ENCODE measurements at places on chromosomes 3 and 15. TPM values are rescaled to one million over a fixed set of nuclear protein-coding genes. Genes with fewer than 3 reads are reported as not detected.
A peak's percentile ranks its signal among the peaks of the same experiment; 100 is the strongest.

The SYNPR gene
- 0.10 TPM for polyA plus RNA-seq

The STXBP5L gene
- polyA plus RNA-seq = 0.10 TPM

The OR4M2 gene
- not detected for polyA plus RNA-seq

The SCAMP5 gene
- 12.5 TPM for polyA plus RNA-seq

The ROPN1 gene
- 0.32 TPM for polyA plus RNA-seq

The FANCD2OS gene
- polyA plus RNA-seq = not detected

DNA sequence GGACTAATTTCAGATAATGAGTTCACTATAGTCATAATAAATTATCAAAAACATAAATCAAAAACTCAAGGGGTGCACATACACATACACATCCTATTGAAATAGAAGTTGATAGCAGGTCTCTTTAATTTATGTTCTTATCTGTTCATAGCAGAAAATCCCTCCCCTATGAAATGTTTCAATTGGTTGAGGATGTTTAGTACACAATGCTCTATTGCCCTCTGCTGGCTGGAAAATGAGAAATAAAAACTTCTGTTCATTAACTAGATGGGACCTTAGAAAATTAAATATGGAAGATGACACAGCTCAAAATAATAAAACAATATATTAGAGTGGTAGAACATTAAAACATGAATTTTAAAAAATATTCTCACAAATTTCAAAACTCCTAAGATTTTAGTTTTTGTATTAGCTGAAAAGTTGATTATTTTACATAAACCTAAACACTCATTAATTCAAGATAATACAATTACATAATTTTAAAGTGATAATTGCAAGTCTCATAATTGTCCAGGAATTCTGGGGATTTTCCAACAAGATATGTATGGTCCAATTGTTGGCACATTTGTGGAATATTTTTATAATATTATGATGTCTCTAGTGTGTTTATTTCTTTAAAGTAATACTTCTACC is 735.0 kb downstream of the ROBO1 start:
- peak; percentile 52 for DNase-seq

- no peak for DNase-seq
Measured at GRCh38 chr15:31307270-31308184, 19.1 kb upstream of the KLF13 start.

DNA sequence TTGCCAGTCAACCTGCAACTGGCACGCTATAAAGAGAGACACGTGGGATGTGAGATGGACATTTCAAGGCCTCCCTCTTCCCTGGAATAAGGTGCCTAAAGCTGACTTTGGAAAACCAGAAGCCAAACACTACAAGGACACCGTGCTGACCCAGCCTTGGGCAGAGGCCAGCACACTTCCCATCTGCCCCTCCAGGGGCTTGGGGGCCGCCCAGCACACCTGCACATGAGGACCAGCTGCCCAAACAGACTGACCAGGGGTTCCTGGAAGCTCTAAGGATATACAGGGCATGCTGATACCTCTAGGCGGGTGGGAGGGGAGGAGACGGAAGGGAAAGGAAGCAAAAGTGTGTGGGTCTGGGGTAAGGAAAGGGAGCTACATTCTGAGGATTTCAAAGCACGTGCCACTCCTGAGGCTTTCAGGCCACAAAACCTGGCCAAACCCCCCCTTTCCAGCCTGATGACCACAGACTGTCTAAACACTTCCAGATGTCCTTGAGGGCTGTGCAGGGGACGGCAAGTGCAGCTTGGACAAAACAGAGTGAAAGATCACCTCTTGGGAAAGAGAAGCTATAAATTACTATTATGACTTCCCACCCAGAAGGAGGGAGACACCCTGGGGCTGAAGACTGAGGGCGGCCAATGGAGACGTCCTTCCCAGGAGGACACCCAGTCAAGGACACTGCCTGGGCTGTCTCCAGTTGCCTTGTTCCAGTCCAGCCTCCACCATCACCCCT is 57.9 kb downstream of the ADCY5 start:
- DNase-seq = no peak

- no peak for DNase-seq
Measured at GRCh38 chr15:85142312-85142711, 160.7 kb downstream of the PDE8A start.

DNA sequence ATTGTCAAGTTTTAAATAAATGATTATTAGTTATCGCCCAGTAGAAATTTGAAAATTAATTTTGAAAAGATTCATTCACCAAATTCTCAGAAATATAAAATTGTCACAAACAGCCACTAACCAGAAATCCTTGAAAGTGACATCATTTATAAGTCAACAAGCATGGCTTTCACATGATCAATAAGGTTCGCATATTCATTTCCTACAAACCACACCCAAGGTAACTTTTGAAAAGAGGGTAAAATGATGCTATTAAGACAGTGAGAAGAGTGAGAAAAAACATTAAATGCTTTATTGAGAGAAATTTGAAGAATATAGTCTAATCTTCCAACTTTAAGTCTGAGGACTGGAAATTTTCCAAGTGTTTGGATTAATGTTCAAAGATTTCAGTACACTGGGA is 263.6 kb upstream of the ALCAM start:
- DNase-seq = no peak

- no peak for DNase-seq
Measured at GRCh38 chr15:91844341-91844740, 9.2 kb upstream of the SLCO3A1 start.

DNA sequence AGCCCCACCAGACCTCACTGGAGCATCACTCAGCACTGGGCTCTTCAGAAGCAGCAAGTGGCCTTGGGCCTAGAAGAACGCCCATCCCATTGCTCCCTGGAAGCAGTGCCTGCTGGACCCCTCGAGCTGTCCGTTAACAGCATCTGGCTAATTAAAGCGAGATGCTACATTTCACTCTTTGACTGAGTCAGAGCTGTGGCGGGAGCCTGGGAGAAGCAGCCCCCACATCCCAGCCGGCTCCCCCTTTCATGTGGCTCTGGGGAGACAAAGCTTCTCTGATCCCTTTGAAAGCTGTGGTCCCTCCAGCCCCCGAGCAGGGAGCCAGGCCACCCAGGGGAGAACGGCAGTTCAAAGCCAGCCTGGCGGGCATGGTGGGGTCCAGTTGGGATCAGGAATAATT is 103.7 kb downstream of the MEGF11 start:
- no peak for DNase-seq

DNA sequence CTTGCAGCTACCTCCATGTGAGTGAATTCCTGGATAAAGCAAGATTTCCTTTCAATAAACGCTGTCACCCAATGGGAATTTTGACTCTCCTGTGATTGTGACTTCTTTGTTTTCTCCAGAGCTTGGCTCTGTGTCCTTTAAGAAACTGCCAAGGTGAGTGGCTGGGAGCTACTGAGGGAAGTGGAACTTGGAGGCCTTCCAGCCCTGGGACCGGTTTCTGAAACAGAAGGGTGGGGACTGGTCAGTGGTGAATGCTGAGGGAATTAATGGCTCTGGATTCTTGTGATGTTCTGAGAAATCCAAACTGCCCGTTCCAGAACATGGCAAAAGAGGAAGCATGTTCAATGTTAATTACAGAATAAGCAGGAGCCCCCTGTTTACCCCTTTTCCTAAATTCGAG is 41.1 kb upstream of the MYZAP start:
- DNase-seq = no peak

- DNase-seq = no peak
Measured at GRCh38 chr3:124628863-124629262, 101.4 kb upstream of the UMPS start.

DNA sequence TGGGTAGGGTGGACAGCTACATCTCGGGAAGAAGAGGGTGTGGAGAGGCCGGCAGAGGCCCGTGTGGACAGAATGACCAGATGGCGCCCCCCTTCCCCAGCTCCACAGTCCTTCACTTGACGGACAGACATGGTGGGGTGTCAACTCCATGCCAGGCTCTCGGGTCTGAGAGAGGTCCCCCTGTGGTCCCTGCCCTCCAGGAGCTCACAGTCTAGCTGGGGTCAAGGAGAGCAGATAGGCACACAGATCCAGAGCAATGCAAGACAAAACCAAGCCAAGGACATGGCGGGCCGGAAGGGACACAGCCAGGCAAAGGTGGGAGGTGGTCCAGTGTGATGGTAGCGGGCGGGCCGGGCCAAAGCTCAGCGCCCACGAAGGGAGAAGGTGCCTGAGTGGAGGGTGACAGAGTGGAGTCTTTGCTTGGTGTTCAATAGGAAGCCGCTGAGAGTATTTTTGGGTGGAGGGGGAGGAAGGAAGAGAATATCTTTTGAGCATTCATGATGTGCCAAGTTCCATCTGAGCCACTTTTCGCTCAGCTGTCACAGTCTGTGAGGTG is 72.1 kb upstream of the SEC13 start:
- DNase-seq = no peak

DNA sequence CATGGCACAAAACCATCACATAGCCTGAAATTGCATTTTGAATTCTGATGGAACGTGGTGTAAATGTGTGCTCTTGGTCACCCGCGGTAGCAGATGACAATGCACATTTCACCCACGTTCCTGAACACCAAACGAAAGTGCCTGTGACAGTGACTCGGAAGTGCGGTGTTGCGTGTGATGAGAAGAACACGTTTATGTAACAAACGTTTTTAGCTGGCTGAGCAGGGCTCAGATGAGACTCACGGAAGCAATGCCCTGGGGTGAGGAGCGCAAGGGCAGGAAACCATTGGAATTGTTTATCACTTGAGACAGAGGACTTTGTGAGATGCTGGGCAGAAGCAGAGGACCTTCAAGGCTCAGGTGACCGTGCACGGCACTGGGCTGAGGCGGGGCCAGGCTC is 449.2 kb upstream of the CFAP20DC start:
- DNase-seq = no peak

GRCh38 chr15:29612096-29612495 is 210.2 kb downstream of the TJP1 start:
- DNase-seq = no peak

DNA sequence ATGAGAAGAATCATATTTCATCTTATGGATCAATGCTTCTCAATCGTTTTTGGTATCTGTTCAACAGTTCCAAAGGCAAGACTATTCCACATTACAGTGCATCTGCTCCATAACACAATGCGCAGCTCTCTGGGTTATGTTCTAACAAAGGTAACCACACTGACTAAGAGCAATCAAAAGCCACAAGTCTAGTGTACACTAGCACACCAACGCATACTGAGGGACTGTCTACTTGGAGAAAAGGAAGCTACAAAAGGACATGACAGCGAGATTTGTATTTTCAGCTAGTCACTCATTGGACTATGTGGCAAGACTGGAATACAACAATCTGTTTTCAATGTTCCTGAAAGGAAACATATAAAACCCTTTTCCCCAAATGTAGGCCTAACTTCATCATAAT is 35.8 kb downstream of the SETD2 start:
- no peak for DNase-seq

DNA sequence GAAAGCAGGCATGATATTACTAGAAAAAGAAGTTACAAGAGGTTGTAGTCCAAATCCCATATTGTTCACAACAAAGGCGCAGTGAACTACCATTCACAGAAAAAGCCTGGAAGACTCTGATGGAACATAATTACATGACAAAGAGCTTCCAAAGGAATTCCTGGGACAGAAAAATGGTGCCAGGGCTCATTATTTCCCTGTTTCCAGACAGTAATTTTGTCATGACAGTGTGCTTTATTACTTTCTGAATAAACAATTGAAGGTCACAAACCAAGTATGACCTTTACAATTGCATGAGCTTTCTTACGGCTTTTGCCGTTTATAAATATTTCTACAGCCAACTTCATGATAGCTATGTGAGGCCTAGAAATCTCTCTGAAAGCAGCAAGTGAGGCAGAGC is 61.0 kb downstream of the CYFIP1 start:
- DNase-seq = no peak

- no peak for DNase-seq
Measured at GRCh38 chr15:99283717-99284116, 32.4 kb downstream of the LRRC28 start.
